ENCODE measurements at places on chromosomes 1 and 21. TPM values are rescaled to one million over a fixed set of nuclear protein-coding genes. Genes with fewer than 3 reads are reported as not detected.

DNA sequence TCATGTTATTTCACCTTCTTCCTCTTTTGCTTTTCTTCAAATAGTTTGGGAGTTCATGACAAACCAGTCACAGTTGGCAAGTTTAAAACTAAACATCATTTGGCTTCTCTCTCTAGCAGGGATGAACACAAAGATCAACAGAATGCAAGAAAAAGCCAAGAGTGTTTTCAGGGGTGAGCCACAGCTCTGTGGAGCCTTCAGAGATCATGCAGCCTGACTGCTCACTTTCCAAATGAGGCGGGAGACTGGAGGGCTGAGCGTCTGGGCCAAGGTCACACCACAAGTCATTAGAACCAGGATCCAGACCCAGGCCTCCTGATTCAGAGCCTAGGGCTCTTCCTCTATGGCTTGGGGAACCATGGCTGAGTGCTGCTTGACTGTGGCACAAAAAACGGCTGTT is 2.7 kb downstream of the DPT start:
- DNase-seq, result no peak

GRCh38 chr1:19010995-19011844 is 54.7 kb upstream of the IFFO2 start:
- DNase-seq, result peak; percentile 96

- no peak for DNase-seq
These were observed 2.2 kb downstream of the TTC3 start for GRCh38 chr21:37075214-37075770.

GRCh38 chr1:177801790-177802189 is 168.1 kb downstream of the SEC16B start:
- DNase-seq, result no peak

DNA sequence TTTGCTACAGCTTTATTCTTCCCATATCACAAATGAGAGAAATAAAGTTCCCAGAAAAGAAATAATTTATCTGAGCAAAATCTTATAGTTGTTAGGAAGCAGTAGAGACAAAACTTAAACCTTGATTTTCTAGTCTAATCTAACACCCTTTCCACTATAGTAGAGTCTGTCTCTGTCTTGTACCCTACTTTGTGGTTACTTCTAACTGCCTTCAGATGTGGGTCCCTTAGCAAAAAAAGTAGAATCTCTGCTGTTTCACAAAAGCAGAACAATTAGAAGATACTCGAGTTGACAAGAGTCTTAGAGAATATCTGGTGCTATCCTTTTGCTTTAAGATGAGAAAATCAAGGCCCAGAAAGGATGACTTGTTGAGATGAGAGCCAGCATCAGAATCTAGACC is 48.1 kb upstream of the FGGY start:
- no peak for DNase-seq

GRCh38 chr1:87296206-87296605 is 32.5 kb upstream of the LMO4 start:
- DNase-seq, result no peak

- no peak for DNase-seq
These were observed 66.5 kb downstream of the AK4 start for GRCh38 chr1:65214340-65215027.

DNA sequence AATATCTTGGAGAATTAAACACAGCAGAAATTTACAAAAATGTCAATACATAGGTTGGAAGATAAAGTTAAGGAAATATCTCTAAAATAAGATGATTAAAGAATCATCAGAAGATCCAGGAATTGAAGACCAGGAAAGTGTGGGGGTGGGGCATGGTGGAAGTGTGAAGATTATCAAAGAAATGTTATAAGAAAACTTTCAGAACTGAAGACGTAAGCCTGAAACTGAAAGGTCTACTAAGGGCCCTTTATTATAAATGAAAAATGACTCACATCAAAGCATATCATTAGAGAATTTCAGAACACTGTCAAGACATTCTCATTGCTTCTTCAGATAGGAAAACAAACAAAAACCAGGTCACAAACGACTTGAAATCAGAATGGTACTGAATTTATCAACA is 92.4 kb upstream of the DPT start:
- DNase-seq, result no peak

DNA sequence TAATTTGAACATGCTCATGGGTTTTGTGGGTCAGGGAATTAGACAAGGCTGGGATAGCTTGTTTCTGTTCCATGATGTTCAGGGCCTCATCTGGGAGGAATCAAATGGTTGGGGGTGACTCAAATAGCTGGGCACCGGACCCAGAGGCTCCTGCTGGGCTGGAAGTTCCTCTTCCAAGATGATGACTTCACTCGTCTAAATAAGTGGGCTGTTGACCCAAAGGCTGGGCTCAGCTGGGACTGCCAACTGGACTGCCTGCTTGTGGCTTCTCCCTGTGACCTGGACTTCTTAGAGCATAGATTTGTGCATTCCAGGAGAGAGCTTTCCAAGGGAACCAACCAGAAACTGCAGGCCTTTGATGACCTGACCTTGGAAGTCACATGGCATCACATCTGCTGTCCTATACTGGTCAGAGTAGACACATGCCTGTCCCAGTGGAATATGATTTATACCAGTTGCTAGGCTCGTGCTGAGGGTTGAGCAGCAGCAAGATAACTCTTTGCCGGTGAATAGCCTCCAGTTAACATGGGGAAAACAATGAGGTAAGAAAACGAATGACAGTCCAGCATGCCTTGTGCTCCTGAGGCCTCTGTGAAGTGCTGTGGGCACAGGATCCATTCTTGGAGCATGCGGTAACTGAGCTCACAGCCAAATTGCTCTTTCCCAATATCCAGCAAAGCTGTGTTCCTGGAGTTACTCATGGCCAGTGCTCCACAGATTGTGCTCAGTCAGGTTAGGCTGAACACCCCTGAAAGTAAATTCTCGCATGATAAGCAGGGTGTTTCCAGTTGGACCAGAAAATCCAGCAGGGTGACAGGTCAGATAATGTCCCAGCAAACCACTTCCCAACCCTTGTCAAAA is 272.9 kb upstream of the TMEM51 start:
- DNase-seq, result peak; percentile 14

DNA sequence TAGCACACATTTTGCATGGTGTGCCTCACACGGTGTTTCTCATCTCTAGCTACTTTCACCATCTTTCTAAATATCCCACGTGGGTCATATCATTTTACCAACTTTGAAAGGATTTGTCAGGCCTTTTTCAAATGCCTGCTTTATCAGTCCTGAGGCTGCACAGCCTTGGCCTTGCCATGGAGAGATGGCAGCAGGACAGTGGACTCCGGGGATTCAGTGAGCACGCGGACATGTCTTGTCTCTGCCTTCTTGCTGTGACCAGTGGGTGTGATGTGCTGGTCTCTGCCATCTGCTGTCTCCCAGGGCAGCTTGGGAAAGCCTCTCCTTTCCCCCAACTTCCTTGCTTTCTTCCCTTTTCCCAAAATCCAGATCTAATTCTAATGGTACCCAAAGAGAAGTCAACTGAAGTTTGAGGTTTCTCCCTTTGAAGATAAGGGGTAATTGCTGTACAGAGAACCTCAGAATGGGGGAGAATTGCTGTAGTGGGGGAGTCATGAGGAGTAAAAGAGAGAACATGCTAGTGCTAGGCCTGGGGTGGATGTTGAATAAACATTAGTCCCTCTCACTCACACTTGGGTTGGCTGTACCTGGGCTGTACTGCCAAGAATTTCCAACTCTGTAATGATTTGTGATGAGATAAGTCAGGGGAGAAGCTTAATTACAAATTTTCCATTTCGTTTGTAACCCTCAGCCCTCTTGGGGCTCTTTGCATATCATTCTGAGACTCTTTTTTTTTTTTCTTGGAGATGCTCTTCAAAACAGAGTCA is 99.5 kb downstream of the GALNT2 start:
- no peak for DNase-seq

DNA sequence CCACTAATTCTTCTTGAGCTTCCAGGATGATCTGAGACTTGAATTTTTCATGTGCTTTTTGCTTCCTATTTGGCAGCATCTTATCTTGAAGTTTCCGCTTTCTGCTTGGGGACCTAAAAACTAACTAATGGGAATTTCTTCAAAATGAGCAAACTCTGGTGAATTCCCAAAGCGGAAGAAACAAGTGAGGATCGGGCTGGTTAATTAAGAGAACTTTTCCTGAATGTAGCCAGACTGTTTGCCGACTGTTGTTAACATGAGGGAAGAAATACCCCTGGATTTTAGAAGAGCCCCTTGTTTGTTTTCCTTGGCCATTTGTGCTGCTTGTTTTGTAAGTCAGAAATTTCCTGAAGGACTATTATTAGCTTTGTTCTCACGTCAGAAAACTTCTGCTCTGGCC is 6.1 kb upstream of the SELE start:
- no peak for DNase-seq

DNA sequence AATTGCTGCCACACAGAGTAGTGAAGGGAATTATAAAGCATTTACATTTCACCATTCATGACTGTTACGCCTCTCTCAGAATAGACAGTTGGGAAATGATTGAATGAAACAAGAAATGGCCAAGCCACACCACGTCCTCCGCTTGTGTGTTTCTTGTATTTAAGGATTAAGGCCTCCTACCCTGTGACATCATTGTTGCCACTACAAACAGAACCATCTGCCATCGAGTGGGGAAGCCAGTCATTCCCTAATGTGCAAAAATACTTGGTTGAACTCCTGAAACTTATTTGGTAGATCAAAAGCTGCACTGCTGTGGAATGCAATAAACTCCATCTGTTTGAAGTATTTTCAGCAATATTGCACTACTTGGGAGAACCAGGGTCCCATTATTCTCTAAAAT is 99.0 kb upstream of the C1orf105 start:
- DNase-seq, result peak; percentile 80

GRCh38 chr21:41090981-41091380 is 77.0 kb upstream of the BACE2 start:
- no peak for DNase-seq

GRCh38 chr21:41885341-41886024 is 6.3 kb upstream of the PRDM15 start:
- DNase-seq, result no peak

DNA sequence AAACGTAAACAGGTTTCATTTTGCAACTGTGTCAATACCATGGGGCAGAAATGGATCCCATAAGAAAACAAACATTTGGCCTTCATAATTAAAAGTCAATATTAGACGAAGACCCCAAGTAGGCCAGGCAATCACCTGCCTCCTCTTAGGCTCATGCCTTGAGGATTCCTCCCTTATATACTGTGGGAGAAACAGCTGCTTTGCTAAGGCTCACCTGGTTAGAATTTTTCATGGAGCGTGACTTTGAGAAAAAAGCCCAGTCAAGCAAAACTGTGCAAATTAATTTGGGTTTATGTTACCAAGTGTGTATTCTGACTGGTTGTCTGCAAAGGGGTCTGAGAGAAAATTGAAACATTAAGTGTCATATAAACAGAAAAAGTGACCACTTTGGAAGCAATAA is 605.3 kb upstream of the USP24 start:
- no peak for DNase-seq

DNA sequence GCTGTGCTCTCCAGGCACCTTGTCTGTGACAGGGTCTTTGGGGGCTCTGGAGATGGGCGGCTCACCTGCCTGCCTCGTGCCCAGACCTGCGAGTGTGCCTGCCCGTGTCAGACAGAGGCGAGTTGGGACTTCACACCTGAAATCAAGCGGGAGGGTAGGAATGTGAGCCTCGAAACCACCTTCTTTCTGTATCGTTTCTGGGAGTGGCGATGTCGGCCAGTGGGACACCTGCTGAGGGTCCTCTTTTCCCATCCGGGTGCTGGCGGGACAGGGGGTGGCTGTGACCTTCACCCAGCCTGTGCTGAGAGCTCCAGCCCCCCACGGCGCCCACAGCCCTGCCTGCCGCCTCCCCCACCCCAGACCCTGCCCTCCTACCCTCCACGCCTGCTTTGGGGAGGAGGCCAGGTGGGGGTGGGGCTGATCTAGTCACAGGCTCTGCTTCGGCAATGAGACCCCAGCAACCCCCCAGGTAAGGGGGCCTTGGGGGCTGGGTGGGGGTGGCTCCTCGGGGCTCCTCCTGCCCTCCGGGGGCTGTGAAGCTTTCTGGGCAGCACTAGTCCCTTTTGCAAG is 15.6 kb upstream of the FAAP20 start:
- no peak for DNase-seq

GRCh38 chr1:185467122-185467521 is 150.1 kb upstream of the IVNS1ABP start:
- no peak for DNase-seq

GRCh38 chr1:227893300-227893948 is 54.3 kb downstream of the WNT9A start:
- DNase-seq, result no peak

GRCh38 chr1:9909234-9910046 is 629 bp downstream of the CTNNBIP1 start:
- DNase-seq, result no peak

GRCh38 chr1:53254011-53254640 is 15.8 kb upstream of the MAGOH start:
- DNase-seq, result no peak

DNA sequence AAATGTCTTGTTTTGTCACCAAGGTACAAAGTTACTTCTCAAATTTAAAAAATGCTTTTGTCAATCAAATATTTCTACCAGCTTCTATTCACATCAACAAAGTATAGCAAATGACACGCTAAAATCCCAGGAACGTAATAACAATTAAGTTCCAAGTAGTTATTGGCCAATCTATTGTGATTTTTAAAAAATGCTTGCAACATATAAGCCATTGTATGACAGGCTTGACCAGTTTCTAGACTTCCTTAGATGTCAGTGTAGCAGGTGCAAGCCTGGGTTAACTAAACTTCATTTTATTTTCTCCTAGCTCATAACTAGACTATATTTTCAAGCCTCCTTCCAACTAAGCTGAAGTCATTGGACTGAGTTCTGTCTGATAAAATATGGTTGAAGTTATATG is 494.5 kb upstream of the PKN2 start:
- no peak for DNase-seq

DNA sequence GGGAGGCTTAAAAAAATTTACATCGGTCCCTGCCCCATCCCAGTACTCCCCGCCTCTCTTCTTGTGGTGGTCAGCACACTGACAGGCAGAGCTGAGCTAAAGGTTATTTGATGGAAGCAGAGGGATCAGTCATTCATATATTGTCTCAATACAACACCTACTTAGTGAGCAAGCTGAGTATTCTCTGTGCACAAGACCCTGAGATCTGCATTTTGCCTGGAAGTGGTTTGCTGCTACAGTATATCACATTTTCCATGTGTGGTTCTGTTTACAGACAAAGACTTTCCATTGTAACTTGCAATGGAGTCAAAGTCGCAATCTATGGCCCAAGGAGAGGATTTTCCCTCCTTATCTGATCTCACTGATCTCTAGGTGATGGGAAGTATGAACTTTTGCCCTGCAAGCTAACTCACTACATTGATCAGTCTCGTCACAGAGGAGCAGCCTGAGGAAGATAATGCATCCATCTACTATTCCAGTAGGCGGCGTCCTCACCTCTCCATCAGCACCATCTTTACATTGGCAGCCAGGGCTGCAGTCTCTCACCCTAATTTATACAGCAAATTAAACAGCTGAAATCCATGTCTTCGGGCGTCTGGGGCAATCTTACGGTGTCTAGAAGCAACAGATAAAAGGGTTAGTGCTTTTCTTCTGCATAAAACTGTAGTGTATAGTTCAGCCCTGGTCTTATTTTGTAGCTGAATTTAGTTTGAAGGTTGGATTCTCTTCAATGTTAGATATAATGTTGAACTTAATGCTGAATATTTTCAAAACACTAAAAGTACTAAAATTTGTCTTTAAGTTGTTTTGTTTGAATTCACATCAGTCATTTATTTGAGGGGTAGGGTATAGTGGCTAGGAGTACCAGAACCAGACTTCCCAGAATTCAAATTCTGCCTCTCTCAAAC is 3.2 kb upstream of the TRAF5 start:
- DNase-seq, result peak; percentile 59

The ERMAP gene
- total RNA-seq, result 10.2 TPM

The SLC45A1 gene
- total RNA-seq, result 4.2 TPM

The MPZ gene
- total RNA-seq, result 10.7 TPM

The NCF2 gene
- total RNA-seq, result 0.19 TPM

The NDUFS5 gene
- 236 TPM for total RNA-seq

The FBXO28 gene
- 48.0 TPM for total RNA-seq

Measured in LHCN-M2 (cell line).